Left kidney (tissue), 8 donors: ENCODE measurements at places on chromosomes 6 and 20.

GRCh38 chr6:13302751-13303667, 25.3 kb downstream of the TBC1D7 start:
- DNase-seq, result no peak

- no peak for DNase-seq
Measured at GRCh38 chr6:169500688-169501087, 201.1 kb downstream of the WDR27 start.

GRCh38 chr20:17565169-17565845, 4.6 kb upstream of the DSTN start:
- no peak for DNase-seq

GRCh38 chr20:32978009-32978335, 26.3 kb downstream of the SUN5 start:
- DNase-seq, result no peak

DNA sequence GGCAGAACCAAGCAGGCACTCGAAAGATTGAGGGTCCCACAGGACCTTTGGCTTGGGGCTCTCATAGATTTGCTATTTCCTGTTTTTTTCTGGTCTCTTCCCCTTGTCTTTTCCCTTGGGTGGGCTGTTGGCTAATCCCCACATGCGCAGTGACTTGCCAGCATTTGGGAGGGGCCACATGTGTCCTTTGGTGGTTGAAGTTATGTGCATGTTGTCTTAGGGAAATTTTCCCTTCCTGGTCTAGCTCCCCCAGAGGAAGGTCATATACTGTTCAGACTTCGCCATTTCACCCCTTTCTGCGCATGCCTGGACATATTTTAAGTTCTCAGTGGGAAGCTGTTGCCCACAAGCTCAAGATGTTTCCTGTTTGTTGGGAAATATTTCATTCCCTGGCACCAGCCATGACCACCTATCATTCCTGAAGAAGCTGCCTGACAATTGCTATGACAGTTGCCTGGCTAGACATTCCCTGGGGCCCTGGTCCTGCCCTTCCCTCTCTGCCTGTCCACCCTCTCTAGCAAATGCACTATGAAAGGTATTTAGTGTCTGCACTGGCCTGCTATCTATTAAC, 156.2 kb upstream of the THBS2 start:
- no peak for DNase-seq

DNA sequence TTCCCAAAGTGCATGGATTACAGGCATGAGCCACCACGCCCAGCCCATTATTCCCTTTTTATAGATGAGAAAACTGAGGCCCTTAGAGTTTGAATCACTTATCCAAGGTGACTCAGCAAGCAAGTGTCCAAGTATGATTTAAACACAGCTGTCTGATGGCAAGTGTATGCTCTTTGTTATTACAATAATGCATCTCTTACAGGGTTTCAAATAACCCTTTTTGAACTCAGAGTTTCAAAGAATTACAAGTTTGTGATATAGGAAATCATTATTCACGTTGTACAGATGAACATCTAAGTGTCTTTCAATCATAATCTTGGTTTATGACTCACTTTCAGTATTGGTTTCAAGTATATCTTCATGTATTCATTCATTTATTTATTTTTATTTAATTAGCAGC, 63.0 kb downstream of the CD83 start:
- no peak for DNase-seq

GRCh38 chr6:19754686-19755085, 82.5 kb upstream of the ID4 start:
- DNase-seq, result no peak

- DNase-seq, result no peak
Measured at GRCh38 chr6:79607000-79607399, 24.1 kb upstream of the SH3BGRL2 start.

GRCh38 chr20:58168843-58169242, 59.6 kb downstream of the ANKRD60 start:
- no peak for DNase-seq
